ENCODE measurements at places on chromosomes 2 and 18. TPM values are rescaled to one million over a fixed set of nuclear protein-coding genes. Genes with fewer than 3 reads are reported as not detected.

RIT2 gene
- total RNA-seq = not detected

TMEM87B gene
- 27.7 TPM for total RNA-seq

ABCA12 gene
- total RNA-seq = not detected

PLGLB2 gene
- total RNA-seq = 2.6 TPM

IL1R1 gene
- total RNA-seq = 68.1 TPM

GPR39 gene
- not detected for total RNA-seq

KANSL1L gene
- total RNA-seq = 4.3 TPM

COL4A3 gene
- 0.35 TPM for total RNA-seq

POTEC gene
- total RNA-seq = 0.04 TPM

All from activated T-helper 17 cell treated with anti-CD3 and anti-CD28 coated beads, Interleukin-2, amount 50 U/mL, for 72 hours (primary cell).